ENCODE measurements at places on chromosomes 3 and 15.

DNA sequence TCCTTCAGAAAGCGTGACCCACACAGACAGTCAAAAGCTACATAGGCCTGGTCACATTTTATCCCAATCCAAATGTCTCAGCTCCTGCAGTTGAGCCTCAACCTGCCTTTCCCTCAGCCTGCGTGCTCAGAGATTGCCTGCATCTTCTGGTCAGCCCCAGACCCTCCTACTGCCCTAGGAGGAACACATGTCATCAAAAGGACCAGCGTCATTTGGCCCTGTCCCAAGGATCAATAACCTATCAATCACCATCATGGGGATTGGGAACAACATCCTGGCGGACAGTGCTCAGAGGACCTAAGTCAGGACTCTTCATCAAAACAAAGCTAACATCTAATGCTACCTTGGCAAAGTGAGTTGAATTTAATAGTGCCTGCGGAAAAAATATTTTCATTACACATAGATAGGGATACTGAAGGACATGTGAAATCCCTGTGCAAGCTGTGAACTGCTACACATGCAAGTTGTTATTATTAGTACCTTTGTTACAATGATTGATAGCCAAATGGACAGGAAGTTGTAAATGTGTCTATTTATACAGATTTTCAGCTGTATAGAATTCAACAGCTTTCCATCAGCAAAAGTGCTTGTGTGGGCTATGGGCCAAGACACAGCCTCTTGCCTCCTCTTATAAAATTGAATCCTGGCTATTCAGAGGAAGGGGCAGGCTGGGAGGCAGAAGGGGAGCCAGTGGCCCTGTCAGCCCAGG lies 47.7 kb downstream of the UMPS start:
- DNase-seq: no peak

GRCh38 chr3:50381383-50381782 lies 22.1 kb upstream of the TMEM115 start:
- no peak for DNase-seq

DNA sequence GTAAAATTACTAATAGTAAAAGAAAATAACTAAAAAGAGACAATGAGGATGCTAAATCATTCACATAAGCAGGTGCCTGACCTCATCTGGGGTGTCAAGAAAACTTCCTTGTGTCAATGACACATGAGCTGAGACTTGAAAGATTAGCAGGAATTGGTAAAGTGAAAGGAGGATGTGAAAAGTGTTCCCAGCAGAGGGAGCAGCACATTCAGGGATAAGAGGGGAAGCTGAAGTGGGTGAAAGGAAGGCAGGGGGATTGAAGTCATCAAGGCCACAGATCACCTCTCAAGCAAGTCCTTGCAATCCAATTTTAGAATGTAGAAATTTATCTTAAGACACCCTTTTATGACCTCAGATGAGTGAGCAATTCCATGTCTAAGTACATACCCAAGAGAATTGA lies 60.2 kb upstream of the ACP3 start:
- DNase-seq: no peak

- no peak for DNase-seq
Measured at GRCh38 chr3:120563356-120564022, 32.6 kb upstream of the NDUFB4 start.

GRCh38 chr3:102083473-102083872 lies 234.2 kb downstream of the NFKBIZ start:
- no peak for DNase-seq

GRCh38 chr3:98791341-98792325 lies 28.5 kb downstream of the ST3GAL6 start:
- no peak for DNase-seq

GRCh38 chr3:18252578-18252977 lies 172.6 kb downstream of the SATB1 start:
- DNase-seq: no peak

DNA sequence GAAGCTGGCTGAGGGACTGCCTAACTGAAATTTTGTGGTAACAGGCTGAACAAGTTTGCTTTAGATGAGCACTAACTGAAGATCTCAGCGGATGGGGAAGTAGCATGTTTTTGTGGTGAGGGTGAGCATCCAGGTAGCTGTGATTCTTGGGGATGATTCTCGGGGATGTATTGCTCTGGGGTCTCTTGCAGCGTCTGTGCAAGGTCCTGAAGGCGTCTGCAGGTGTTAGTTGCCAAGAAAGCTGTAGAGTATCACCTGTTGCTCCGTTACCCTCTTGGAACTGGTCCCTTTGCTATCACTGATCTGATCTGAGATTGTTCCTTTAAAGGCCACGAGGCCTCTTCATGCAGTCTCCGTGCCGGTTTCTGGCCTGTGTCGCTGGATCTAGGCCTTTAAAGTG lies 6.0 kb downstream of the TMED3 start:
- DNase-seq: no peak

DNA sequence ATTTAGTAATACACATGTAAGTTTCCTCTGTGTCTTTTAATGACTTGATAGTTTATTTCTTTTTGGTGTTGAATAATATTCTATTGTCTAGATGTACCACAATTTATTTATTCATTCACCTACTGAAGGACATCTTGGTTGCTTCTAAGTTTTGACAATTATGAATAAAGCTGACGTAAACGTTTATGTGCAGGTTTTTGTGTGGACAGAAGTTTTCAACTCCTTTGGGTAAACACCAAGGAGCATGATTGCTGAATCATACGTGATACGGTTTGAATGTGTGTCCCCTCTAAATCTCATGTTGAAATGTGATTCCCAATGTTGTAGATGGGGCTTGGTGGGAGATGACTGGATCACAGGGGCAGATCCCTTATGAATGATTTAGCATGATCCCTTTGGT lies 21.5 kb downstream of the SPESP1 start:
- DNase-seq: no peak

Measured in AG08395 (cell line).